Natural killer cell (primary cell): ENCODE measurements at places on chromosomes 1 and 21. TPM values are rescaled to one million over a fixed set of nuclear protein-coding genes. Genes with fewer than 3 reads are reported as not detected.

Gene RHD
- not detected for total RNA-seq

Gene CD84
- total RNA-seq = 12.9 TPM

Gene ST6GALNAC3
- total RNA-seq = not detected

Gene TRIM33
- total RNA-seq = 70.6 TPM

Gene CRYAA
- total RNA-seq = not detected

Gene PLA2G2C
- not detected for total RNA-seq

Gene HENMT1
- total RNA-seq = 26.9 TPM

Gene UBE2G2
- 109 TPM for total RNA-seq

Gene FMO4
- total RNA-seq = 3.8 TPM

Gene AK4
- total RNA-seq = 0.32 TPM

Gene CCDC28B
- 30.6 TPM for total RNA-seq

Gene HFM1
- total RNA-seq = 0.86 TPM

Gene TMEM269
- 1.4 TPM for total RNA-seq

Gene PGLYRP4
- total RNA-seq = not detected

Gene PFDN2
- 40.0 TPM for total RNA-seq

Gene KCNE2
- total RNA-seq = not detected

Gene KRTAP25-1
- total RNA-seq = not detected

Gene WDR64
- not detected for total RNA-seq

Gene HCN3
- 3.4 TPM for total RNA-seq

Gene S100A7A
- total RNA-seq = not detected

Gene EXTL1
- total RNA-seq = not detected

Gene LAMC2
- not detected for total RNA-seq

Gene FCAMR
- total RNA-seq = not detected

Gene SYCP1
- total RNA-seq = not detected

Gene GPR25
- total RNA-seq = 2.1 TPM

Gene CCDC27
- total RNA-seq = not detected

Gene TTC39A
- not detected for total RNA-seq

Gene UBXN10
- total RNA-seq = 3.6 TPM

Gene TATDN3
- total RNA-seq = 11.6 TPM
